Activated CD4-positive, CD25-positive, alpha-beta regulatory T cell (primary cell): ENCODE measurements at places on chromosomes 5 and 9.

DNA sequence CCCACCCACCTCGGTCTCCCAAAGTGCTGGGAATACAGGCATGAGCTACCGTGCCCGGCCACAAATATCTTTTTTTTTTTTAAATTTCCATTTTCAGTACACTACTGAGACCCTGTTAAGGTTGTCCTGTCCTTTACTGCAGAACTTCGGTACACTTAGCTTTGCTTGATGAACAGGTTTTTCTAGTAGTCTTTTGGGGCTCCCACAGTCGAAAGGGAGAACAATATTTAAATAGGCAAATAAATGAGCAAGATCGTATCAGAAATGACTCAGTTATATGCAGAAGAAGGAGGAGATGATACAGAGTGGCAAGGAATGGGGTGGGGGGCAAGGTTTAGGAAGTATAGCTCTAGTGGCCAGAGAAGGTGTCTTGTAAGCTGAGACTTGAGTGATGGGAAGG is 52.7 kb downstream of the MSX2 start:
- no peak for DNase-seq

DNA sequence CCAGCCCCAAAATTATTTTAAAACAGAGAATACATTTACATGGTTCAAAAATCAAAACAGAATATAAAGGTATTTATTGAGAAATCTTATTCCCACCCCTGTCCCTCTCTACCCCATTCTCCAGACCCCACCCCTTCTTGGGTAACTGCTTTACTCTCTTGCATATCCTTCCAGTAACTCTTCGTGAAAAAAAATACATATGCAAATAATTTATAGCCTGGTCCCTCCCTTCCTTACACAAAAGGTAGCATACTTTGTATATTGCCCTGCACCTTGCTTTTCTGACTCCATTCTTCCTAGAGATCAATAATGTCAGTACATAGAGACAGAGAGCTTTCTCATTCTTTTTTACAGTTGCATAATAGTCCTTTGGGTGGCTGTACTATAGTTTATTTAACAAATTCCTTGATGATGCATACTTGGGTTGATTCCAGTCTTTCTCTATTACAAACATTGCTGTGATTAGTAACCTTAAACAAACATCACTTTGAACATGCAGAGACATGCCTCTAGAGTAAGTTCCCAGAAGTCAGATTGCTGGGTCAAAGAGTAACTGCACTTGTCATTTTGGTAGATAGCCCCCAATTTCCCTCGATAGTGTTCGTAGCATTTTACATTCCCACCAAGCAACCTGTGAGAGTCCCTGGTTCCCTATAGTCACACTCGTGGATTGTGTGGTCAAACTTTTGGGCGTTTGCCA is 47.9 kb downstream of the STOM start:
- DNase-seq = no peak

GRCh38 chr9:109953813-109954497 is 174.0 kb downstream of the PALM2AKAP2 start:
- DNase-seq = no peak

GRCh38 chr9:134496413-134497282 is 145.0 kb upstream of the COL5A1 start:
- DNase-seq = no peak

- peak; percentile 28 for DNase-seq
Observed at GRCh38 chr9:37528652-37529471, 43.1 kb downstream of the POLR1E start.

DNA sequence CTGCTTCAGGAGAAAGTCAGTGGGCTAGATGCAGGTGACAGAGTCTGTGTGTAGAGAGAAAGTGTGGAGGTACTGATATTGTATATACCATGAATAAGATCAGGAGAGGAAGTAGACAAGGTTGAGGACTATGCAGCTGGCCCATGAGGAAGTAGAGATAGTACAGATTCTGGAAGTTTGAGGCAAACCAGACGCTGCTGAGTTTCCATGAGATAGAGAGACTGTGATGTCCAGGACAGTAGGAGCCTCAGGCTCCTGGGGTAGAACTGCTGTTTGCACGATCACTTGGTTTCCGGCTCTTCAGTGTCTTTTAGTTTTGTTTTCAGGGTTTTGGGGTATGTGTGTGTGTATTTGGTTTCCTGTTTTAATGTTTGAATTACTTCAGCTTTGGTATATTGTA is 13.6 kb downstream of the OTULINL start:
- DNase-seq = no peak

GRCh38 chr5:150301170-150301505 is 1.6 kb downstream of the ARSI start:
- DNase-seq = no peak

- no peak for DNase-seq
Observed at GRCh38 chr5:150236313-150236712, 46.5 kb downstream of the SLC6A7 start.

DNA sequence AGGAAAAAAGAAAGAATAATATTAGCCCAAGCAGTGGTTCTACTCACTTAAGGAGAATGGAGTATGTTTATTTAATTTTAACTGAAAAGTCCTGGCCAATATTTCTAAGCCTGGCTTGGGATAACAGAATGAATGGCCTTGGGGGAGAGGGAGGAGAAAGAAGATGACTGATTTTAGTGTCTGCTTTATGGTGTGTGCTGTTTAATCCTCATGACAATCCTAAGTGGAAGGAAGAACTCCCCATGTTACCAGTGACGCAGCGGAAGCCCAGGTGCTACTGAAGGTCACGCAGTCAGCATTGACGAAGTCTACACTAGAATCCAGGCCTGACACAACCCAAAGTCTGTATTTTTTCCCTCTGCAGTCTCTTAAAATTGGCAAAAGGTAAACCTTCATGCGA is 50.5 kb downstream of the PALM2AKAP2 start:
- DNase-seq = no peak

DNA sequence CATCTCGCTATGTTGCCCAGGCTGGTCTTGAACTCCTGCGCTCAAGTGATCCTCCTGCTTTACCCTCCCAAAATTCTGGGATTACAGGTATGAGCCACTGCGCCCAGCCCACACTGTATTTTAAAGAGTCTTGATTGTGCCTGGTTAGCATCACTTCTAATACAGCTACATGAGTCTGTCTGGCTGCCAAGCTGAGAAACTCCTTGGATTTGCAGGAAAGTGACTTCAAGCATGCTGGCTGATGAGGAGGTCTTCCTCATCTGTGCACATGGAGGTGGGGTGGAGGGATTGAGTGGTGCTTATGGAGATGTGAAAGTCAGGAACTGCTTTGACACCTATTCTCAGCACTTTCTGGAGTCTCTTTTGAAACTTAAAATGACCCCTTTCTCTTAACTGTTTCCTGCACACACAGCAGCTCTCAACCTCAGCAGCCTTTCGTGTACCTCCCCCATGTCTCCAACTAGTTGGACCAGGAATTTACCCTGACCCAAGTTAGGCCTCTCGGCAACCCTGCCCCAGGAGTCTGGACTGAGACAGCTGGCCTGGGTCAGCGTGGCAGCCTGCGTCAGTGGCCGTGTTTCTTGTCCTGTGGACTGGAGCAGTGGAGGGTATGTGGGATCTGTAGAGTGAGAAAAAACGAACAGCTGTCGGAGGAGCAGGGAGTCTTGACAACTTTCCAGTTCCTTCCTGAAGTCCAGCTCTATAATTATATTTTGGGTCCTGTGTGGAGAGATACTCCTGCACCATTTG is 72.5 kb downstream of the ACER2 start:
- DNase-seq = no peak

- DNase-seq = no peak
Observed at GRCh38 chr5:170008376-170008775, 28.1 kb upstream of the INSYN2B start.

- DNase-seq = no peak
Observed at GRCh38 chr9:104746798-104747197, 685 bp upstream of the NIPSNAP3A start.

DNA sequence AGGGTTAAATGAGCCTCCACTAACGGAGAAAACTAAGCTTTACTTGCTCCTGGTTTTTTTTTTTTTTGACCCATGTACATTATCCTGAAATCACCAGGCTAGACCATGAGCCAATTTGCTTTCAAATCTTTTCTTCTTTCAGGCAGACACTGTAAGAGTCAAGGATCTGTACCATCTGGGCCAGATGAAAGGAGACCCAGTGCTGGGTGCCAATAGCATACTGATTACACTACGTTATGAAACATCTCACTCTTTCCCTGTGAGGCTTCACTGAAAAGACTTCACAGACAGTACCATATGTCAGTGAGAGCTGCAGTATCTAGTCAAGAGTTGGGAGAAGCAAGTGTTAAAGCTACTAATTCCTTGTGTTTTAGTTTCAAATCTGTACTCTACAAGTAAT is 161.2 kb upstream of the PTPRD start:
- no peak for DNase-seq

- DNase-seq = no peak
Observed at GRCh38 chr5:675871-676698, 17.1 kb downstream of the TPPP start.

GRCh38 chr9:132538071-132538470 is 44.3 kb upstream of the BARHL1 start:
- DNase-seq = no peak
